PC-9 (cell line): ENCODE measurements at places on chromosomes 1 and 21. TPM values are rescaled to one million over a fixed set of nuclear protein-coding genes. Genes with fewer than 3 reads are reported as not detected.
A peak's percentile ranks its signal among the peaks of the same experiment; 100 is the strongest.

The USH2A gene
- total RNA-seq: not detected in 2 replicates

DNA sequence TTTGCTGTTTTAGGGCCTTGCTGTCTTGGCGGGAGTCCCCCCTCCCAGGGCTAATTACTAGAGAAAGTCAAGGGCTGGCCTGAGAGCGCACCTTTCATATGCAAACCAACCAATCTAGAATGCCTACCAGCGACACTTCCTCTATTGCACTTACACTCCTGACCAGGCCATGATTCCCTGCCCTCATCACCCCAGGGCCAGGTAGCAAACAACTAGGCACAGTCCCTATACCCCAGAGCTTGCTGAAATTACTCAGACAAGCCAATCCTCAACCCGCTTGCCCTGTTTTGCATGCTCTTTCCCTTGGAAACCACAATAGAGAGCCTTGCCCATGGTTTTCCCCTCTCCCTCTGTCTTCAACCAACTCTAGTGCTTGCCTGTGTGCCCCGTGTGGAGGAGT lies 70.3 kb downstream of the URB2 start:
- H3K27me3 ChIP-seq: no peaks in the 10 kb centered on the region
- no peak overlapping the region for H3K4me3 ChIP-seq
- H3K4me1 ChIP-seq: no peaks in the 10 kb centered on the region
- no peak for DNase-seq
- no peak overlapping the region for H3K27ac ChIP-seq

DNA sequence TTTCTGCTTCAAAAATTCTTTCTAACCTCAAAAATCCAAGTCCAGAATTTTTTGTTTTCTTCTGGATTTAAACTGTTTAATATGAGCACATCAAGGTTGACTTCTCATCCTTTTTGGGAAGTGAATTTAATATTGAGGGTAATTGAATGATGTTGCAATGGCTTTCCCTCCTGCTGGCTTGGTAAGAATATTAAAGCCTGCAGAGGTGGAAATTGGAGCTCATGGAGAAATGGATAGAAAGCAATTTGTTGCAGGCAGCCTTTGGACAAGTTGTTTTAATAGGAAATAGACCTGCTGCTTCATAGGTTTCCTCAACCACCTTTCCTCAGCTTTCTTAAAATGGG lies 124.7 kb downstream of the SYT2 start:
- peaks cover 52% of the 10 kb centered on the region for H3K4me1 ChIP-seq
- peak overlapping the region; percentile 61 for H3K27ac ChIP-seq
- H3K4me3 ChIP-seq: no peak overlapping the region
- H3K36me3 ChIP-seq: peaks cover 17% of the 10 kb centered on the region
- no peak for DNase-seq
- no peaks in the 10 kb centered on the region for H3K27me3 ChIP-seq

- H3K27ac ChIP-seq: no peak overlapping the region
- no peaks in the 10 kb centered on the region for H3K4me1 ChIP-seq
- H3K27me3 ChIP-seq: no peaks in the 10 kb centered on the region
- no peak overlapping the region for H3K4me3 ChIP-seq
Measured at GRCh38 chr1:11245904-11246719, 16.2 kb downstream of the MTOR start.

DNA sequence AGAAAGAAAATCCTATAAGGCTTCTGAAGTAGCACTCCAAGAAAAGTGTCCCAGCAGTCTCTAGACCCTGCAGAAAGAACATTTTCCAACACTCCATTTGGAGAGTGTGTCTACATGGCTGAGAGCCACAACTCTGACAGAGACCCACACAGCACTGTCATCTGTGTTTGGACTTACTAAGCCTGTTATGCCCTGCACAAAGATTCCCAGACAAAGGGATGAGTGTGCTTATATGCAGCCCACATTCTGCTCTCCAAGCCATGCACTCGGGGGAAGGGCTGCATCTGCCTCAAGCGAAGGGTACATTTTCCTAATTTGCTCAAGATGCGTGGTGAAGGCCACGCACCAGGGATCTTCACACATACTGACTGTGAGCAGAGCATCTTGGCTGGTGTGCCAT lies 24.4 kb upstream of the SLAMF6 start:
- H3K27me3 ChIP-seq: no peaks in the 10 kb centered on the region
- no peak overlapping the region for H3K4me3 ChIP-seq
- no peak overlapping the region for H3K27ac ChIP-seq
- no peaks in the 10 kb centered on the region for H3K36me3 ChIP-seq
- DNase-seq: no peak

DNA sequence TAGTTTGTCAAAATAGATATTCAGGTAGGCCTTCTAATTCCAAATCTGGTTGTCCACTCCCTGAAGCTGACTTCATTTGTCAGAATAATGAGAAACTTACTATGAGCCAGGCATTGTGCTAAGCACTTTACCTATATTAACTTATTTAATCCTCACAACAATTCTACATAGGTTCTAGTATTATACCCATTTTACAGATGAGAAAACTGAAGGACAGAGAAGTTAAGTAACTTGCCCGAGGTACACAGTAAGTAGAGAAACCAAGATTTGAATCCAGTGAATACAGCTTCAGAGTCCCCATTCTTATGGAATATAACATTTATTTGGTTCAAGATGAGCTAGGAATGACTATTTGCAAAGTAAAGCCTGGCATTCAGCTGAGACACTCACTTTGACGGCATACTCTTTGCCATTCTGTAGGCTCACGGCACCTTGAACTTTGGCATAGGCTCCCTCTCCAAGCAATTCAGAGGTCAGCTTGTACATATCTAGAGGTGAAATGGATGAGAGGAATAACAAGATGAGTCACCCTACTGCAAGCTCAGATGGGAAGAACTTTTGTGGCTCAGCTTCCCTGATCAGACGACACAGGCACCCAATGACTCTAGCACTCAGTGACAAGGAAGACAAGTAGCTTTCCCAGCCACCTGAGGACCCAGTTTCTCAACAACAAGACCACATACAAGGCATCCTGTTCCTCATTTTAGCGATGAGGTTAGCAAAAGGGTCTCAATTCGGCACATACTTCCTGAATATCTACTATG lies 23.7 kb downstream of the MKNK1 start:
- H3K4me1 ChIP-seq: no peaks in the 10 kb centered on the region
- no peak overlapping the region for H3K27ac ChIP-seq
- no peaks in the 10 kb centered on the region for H3K36me3 ChIP-seq
- no peak for DNase-seq

- no peaks in the 10 kb centered on the region for H3K4me1 ChIP-seq
- no peak overlapping the region for H3K4me3 ChIP-seq
- no peaks in the 10 kb centered on the region for H3K27me3 ChIP-seq
- no peaks in the 10 kb centered on the region for H3K36me3 ChIP-seq
Measured at GRCh38 chr1:241773991-241774390, 74.0 kb upstream of the EXO1 start.

The KLHDC9 gene
- total RNA-seq: 5.6 and 7.4 TPM in 2 replicates

GRCh38 chr1:955474-955873 lies 3.6 kb downstream of the NOC2L start:
- H3K4me3 ChIP-seq: no peak overlapping the region
- no peak for DNase-seq

The EPHA8 gene
- not detected in 2 replicates for total RNA-seq

The DYNLT5 gene
- total RNA-seq: not detected in 2 replicates
